Body of pancreas (tissue), 4 donors: ENCODE measurements at places on chromosomes 1 and 21. TPM values are rescaled to one million over a fixed set of nuclear protein-coding genes. Genes with fewer than 3 reads are reported as not detected.
A peak's percentile ranks its signal among the peaks of the same experiment; 100 is the strongest.

GRCh38 chr1:152878042-152878441 is at the start of gene SMCP:
SMCP (plus strand) TSS chr1:152878322; CDS start chr1:152884423, 6,101 bp downstream.
- no peak within 1 kb of the TSS for H3K27ac ChIP-seq
- no peak within 1 kb of the TSS for H3K4me3 ChIP-seq
- no peaks in the 10 kb centered on the region for H3K27me3 ChIP-seq
- H3K36me3 ChIP-seq = no peaks in the 10 kb centered on the region
- DNase-seq = peak; percentile 9
- no peaks in the 10 kb centered on the region for H3K4me1 ChIP-seq

- no peaks in the 10 kb centered on the region for H3K27me3 ChIP-seq
- DNase-seq = no peak
- no peak overlapping the region for H3K27ac ChIP-seq
- no peaks in the 10 kb centered on the region for H3K36me3 ChIP-seq
Observed at GRCh38 chr1:150674881-150675280, 22.1 kb downstream of the GOLPH3L start.

DNA sequence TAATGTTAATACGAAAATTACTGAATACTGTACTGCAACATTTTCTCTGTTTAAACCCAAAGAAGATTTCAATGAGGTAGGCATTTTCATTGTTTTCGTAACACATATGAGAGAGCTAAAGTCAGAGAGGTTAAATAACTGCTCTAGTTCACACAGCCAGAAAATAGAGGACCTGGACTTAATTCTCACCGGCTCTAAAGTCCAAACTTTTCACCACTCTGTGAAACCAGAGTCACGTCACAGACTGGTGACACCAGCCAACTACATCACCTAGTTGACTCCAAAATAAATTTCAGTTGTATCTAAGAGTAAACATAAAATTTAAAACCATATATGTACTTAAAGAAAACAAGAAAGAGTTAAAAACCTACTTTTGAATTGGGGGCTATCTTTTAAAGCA is 146.7 kb downstream of the FCRL5 start:
- H3K4me3 ChIP-seq = no peak overlapping the region
- no peak overlapping the region for H3K27ac ChIP-seq
- H3K36me3 ChIP-seq = no peaks in the 10 kb centered on the region
- DNase-seq = no peak

DNA sequence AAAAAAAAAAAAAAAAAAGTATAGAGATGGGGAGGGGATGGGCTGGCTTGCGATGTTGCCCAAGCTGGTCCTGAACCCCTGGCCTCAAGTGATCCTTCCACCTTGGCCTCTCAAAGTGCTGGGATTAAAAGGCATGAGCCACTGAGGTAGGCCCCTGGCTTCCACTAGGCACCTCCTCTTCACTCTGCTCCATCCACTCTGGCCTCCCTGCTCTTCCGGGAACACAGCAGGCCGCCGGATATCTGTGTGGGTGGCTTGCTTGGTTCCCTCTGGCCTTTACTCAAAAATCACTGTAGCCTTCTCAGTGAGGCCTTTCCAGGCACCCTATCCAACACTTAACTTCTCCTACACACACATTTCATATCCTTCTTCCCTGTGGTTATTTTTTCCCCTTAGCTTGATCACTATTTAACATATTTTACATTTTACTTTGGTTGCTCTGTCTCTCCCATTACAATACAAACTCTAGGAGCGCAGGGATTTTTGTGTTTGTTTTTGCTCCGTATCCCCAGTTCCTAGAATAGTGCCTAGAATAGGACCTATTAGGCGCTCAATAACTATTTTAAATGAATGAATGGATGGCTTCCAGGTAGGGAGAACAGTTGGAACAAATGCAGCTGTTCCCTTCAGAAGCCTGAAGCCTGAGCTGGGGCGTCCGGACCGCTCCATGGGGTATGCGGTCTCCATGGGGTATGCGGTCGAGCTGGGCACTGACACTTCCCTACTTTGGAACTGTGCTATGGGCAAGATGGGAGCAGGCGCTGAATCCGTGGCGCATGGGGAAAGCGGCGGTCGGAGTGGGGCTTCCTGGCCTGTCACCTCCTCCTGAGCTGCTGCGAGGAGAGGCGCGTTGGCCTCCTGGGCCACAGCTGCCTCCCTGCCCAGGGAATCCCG is 46.7 kb downstream of the H3-3A start:
- peak; percentile 19 for DNase-seq
- no peak overlapping the region for H3K4me3 ChIP-seq
- H3K4me1 ChIP-seq = peaks cover 22% of the 10 kb centered on the region
- H3K27ac ChIP-seq = peak overlapping the region; percentile 100
- H3K36me3 ChIP-seq = no peaks in the 10 kb centered on the region

DNA sequence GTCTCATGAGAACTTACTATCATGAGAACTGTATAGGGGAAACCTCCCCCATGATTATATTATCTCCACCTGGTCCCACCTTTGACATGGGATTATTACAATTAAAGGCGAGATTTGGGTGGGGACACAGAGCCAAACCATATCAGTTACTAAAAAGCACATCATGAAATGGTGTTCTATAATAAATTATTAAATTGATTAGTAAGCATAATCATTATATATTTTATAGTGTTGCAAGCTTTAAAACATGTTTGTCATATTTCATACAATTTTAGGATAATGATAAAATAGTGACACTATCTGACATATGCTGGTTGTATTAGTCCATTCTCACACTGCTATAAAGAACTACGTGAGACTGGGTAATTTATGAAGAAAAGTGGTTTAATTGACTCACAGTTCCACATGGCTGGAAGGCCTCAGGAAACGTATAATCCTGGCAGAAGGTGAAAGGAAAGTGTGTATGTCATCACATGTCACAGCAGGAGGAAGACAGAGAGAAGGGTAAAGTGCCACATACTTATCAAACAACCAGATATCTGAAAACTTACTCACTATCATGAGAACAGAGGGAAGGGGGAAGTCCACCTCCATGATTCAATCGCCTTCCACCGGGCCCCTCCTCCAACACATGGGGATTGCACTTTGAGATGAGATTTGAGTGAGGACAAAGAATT is 539.2 kb upstream of the OLFM3 start:
- H3K27ac ChIP-seq = no peak overlapping the region
- H3K4me1 ChIP-seq = no peaks in the 10 kb centered on the region
- DNase-seq = no peak
- no peaks in the 10 kb centered on the region for H3K36me3 ChIP-seq

DNA sequence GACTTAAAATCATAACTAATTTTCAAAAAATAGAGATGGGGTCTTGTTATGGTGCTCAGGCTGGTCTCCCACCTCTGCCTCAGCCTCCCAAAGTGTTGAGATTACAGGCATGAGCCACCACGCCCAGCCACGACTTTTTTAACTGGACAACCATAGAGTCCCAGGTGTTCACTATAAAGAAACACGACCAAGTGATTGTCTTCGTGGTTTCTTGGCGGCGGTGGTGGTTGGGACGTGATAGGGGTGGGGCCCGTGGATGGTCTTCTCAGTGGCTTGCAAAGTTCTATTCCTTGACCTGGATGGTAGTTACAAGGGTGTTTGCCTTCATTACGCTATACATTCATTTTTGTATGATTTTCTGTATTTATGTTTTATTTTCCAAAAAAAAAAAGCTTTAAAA is 34.6 kb upstream of the COX20 start:
- H3K27ac ChIP-seq = no peak overlapping the region
- DNase-seq = no peak
- H3K27me3 ChIP-seq = no peaks in the 10 kb centered on the region
- no peak overlapping the region for H3K4me3 ChIP-seq
- no peaks in the 10 kb centered on the region for H3K4me1 ChIP-seq
- H3K36me3 ChIP-seq = no peaks in the 10 kb centered on the region

DNA sequence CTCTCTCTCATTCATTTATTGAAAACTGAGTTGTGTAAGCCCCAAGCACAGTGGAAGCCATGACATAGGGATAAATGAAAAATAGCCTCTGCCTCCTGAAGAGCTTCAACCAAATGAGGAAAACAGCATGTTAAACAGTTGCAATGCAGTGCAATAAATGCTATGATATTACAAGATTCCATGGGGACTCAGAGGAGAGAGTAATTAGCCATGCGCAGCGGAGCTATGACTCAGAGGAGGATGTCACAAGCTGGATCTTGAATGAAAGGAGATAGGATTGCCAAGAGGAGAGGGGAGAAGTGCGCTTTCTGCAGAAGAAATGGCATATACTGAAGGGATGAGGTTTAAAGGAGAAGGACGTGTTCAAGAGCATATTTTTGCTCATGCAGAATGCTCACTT is 231.3 kb upstream of the PLXNA2 start:
- H3K27ac ChIP-seq = no peak overlapping the region
- no peaks in the 10 kb centered on the region for H3K4me1 ChIP-seq
- H3K27me3 ChIP-seq = no peaks in the 10 kb centered on the region
- H3K4me3 ChIP-seq = no peak overlapping the region
- no peak for DNase-seq
- H3K36me3 ChIP-seq = no peaks in the 10 kb centered on the region

DNA sequence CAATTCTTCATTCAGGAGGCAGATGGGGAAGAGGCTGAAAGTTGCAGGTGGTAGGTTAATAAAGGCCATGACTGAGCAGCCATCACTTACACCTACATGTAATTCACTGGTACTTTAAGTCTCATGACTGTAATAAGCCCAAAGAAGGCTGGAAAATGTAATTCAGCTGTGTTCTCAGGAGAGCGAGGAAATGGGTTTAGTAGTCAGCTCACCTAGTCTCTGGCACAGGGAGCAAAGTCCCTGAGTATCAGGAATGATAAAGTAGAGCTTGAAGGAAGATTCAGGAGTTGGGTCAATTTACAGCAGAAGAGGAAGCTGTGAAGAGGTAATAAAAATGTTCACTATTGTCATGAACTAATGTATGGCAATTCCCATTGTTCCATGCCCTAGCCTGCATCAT is 393.4 kb upstream of the KAZN start:
- no peak overlapping the region for H3K4me3 ChIP-seq
- H3K4me1 ChIP-seq = no peaks in the 10 kb centered on the region
- no peaks in the 10 kb centered on the region for H3K27me3 ChIP-seq
- H3K36me3 ChIP-seq = no peaks in the 10 kb centered on the region
- no peak for DNase-seq

GRCh38 chr1:94022471-94023189 is 98.3 kb downstream of the ABCA4 start:
- H3K27me3 ChIP-seq = no peaks in the 10 kb centered on the region
- H3K4me1 ChIP-seq = no peaks in the 10 kb centered on the region
- no peak overlapping the region for H3K4me3 ChIP-seq
- no peak for DNase-seq
- H3K27ac ChIP-seq = no peak overlapping the region

DNA sequence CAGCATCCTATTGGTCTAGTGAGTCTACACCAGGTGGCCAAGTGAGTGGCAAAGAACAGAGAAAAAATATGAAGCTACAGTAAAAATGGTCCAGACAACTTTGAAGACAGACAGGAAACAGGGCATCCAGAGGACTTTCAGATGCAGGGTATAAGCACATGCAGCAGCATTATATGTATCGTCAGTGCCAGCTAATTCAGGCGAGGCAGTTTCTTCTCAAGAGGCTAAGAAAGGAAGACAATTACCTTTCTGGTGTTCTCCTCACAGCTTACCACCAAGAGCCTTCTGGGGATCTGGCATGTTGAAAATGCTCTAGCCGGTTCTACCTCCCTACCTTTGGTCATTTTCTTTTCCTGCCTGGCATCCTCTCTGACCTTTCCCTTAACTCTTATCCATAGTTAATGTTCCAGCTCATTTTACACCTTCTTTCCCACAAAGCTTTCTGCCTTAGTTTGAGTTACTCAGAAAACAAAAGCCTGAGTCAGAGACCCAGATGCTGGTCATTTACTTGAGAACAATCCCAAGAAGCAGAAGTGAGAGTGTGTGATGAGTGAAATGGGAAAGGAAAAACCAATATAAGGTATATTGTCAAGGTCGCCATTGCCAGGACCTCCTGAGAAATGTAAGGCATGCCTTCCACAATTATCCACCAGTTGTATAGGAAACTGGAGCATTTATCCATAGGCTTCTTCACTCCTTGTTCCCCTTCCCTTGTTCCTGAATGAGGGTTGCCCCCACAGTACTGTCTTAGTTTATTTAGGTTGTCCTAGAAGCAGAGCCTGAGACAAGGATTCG is 444.1 kb downstream of the PLPP3 start:
- no peak for DNase-seq
- no peak overlapping the region for H3K27ac ChIP-seq
- no peaks in the 10 kb centered on the region for H3K27me3 ChIP-seq
- H3K36me3 ChIP-seq = no peaks in the 10 kb centered on the region
- H3K4me3 ChIP-seq = no peak overlapping the region
- no peaks in the 10 kb centered on the region for H3K4me1 ChIP-seq

- no peak overlapping the region for H3K4me3 ChIP-seq
- DNase-seq = no peak
- no peaks in the 10 kb centered on the region for H3K4me1 ChIP-seq
- no peaks in the 10 kb centered on the region for H3K36me3 ChIP-seq
- no peaks in the 10 kb centered on the region for H3K27me3 ChIP-seq
- no peak overlapping the region for H3K27ac ChIP-seq
Observed at GRCh38 chr1:5622412-5622811, 369.8 kb downstream of the NPHP4 start.

DNA sequence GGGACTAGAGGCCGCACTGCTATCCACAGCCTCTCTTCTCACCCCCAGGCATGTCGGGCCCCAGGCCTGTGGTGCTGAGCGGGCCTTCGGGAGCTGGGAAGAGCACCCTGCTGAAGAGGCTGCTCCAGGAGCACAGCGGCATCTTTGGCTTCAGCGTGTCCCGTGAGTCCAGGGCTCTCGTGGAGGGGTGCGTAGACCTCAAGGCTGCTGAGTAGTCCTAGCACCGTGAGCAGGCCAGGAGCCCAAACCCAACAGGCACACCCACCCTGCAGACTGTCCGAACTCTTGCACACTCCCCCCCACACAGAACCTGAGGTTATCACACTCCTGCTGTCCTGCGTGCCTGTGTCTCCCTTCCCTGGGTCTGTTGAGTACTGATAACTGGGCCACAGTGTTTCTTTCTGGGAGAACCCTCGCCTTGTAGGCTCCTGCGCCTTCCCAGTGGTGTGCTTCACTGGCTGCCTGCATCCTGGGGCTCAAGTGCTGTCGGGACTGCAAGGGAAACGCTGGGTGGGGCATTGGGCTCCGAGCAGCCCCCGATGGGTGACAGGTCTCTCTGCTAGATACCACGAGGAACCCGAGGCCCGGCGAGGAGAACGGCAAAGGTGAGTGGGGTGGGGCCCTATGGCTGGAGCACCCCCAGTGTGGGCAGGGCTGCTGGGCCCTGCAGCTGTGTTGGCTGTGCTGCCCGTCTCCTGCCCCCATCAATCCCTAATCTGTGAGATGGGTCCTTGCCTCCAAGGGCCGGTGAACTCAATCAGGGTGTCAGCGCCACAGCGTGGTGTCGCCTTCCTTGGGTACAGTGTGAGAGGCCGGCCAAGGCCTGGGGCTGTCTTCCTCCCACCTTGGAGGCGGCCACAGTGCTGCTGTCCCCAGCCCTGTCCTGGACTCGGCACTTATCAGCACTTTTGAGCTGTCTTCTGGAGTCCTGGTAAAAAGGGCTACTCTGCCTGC is 4.0 kb upstream of the GJC2 start:
- no peak for DNase-seq
- peaks cover 46% of the 10 kb centered on the region for H3K4me1 ChIP-seq
- no peak overlapping the region for H3K27ac ChIP-seq
- no peaks in the 10 kb centered on the region for H3K27me3 ChIP-seq

GRCh38 chr1:32759997-32760623 is 57.0 kb downstream of the YARS1 start:
- no peaks in the 10 kb centered on the region for H3K27me3 ChIP-seq
- no peaks in the 10 kb centered on the region for H3K36me3 ChIP-seq
- peak; percentile 99 for DNase-seq
- no peak overlapping the region for H3K4me3 ChIP-seq
- peaks cover 90% of the 10 kb centered on the region for H3K4me1 ChIP-seq

Gene FTCD
- total RNA-seq = 0.33 TPM

Gene SLFNL1
- total RNA-seq = 0.78 TPM

Gene AIRE
- 1.0 TPM for total RNA-seq
